Cardiac muscle cell (in vitro differentiated cells and primary cell): ENCODE measurements at places on chromosomes 6 and 20. TPM values are rescaled to one million over a fixed set of nuclear protein-coding genes. Genes with fewer than 3 reads are reported as not detected.

RIPOR3 gene
- 0.91 and 4.8 TPM in 2 replicates for polyA plus RNA-seq

SLC4A11 gene
- polyA plus RNA-seq, result 0.54 TPM in 1 of 2 replicates, not detected in the other

CST2 gene
- not detected in 2 replicates for polyA plus RNA-seq

MATN4 gene
- polyA plus RNA-seq, result not detected in 2 replicates

FOXQ1 gene
- not detected in 2 replicates for polyA plus RNA-seq

HLA-DMB gene
- not detected in 2 replicates for polyA plus RNA-seq

GSTA4 gene
- polyA plus RNA-seq, result 91.1 and 170 TPM in 2 replicates

SEMG1 gene
- not detected in 2 replicates for polyA plus RNA-seq

GRCh38 chr6:27863962-27864905 is 48.0 kb downstream of the OR2B2 start:
- no peak overlapping the region for H3K27ac ChIP-seq
- DNase-seq, result peak; percentile 36
- no peaks in the 10 kb centered on the region for H3K27me3 ChIP-seq
- H3K4me3 ChIP-seq, result no peak overlapping the region
- peaks cover 11% of the 10 kb centered on the region for H3K4me1 ChIP-seq

- no peaks in the 10 kb centered on the region for H3K4me1 ChIP-seq
- no peak for DNase-seq
- no peak overlapping the region for H3K27ac ChIP-seq
- H3K4me3 ChIP-seq, result no peak overlapping the region
These were observed 64.6 kb downstream of the UST start for GRCh38 chr6:148811459-148811858.

- no peaks in the 10 kb centered on the region for H3K36me3 ChIP-seq
- peaks cover 16% of the 10 kb centered on the region for H3K27me3 ChIP-seq
- H3K4me1 ChIP-seq, result no peaks in the 10 kb centered on the region
- no peak overlapping the region for H3K27ac ChIP-seq
These were observed 4.0 kb downstream of the EDN1 start for GRCh38 chr6:12293931-12294807.

- H3K27me3 ChIP-seq, result no peaks in the 10 kb centered on the region
- peaks cover 24% of the 10 kb centered on the region for H3K4me1 ChIP-seq
These were observed 542 bp downstream of the ATP5F1E start for GRCh38 chr20:59031564-59032022.

DNA sequence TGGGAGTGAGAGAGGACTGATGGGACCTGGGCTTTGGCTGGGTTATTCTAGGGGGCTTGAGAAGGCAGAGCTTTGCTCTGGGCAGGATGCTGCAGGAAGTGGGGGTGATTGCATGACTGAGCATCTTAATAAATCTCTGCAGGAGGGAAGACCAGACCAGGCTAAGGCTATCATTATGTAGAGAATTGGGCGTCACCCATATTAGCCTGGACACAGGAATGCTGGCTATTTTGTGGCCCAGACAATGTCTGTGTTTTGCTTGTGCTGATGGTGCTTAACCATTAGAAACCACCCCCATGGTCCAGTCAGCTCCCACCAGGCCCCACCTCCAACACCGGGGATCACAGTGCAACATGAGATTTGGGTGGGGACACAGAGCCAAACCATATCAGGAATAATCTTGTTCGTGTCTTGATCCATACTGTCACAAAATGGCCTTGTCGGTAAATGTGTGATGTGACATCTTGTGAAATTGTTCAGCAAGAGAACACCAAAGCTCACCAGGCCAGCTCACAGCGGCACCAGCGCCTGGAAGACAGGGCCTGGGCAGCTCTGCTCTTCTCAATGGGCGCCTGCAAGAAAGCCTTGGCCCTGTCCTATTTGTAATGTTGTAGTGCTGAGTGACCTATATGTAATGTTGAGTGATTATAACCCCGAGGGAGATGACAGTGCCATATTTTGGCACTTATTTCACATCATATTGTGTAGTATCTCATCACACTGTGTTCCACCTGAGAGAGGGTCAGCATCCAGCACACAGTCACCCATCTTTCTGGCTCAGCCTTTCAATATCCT is 211.8 kb downstream of the QKI start:
- H3K27ac ChIP-seq, result no peak overlapping the region
- H3K4me3 ChIP-seq, result no peak overlapping the region
- no peaks in the 10 kb centered on the region for H3K27me3 ChIP-seq
- no peak for DNase-seq
- H3K36me3 ChIP-seq, result no peaks in the 10 kb centered on the region

DNA sequence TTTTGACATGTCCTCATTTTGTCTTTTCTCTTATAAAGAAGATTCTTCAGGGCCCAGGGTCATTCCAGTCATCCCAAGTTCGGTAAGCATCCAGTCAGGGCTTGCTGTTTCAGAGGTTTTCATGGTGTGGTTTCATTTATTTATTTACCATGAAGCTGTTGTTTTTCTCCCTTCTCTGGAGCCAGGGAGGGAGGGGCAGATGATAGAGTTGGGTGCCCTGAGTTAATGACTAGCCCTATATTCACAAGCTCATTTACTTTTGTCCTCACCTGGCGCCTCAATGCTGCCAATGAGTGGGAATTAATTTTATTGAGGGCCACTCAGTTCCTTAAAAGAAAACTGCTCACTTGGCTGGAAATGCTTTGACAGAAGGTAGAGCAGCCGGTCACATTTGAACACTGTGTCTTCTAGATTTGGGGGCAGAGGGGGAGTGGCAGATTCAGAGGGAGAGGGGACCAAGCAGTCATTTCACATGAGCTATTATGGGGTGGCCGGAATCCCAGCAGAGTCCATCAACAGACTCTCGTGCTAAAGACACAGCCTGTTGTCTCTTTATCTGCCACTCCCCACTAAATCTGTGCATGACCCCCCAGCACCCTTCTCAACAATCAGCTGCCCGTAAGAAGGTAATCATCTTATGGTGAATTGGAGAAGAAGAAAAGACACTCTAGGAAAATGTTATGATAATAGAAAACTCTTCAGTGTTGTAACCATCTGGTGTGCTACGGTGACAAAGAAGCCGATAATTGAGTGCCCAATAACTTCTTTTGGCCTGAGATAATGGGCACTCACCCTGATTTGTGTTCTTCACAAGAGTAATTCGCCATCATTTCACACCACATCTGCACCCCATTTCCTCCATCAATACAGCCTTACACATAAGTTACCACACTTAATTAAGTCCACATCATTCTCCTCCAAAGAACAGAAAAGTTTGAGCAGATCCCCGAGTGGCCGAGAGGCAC is 573.5 kb upstream of the JAG1 start:
- H3K27ac ChIP-seq, result no peak overlapping the region
- no peaks in the 10 kb centered on the region for H3K27me3 ChIP-seq
- no peaks in the 10 kb centered on the region for H3K36me3 ChIP-seq
- peaks cover 12% of the 10 kb centered on the region for H3K4me1 ChIP-seq

DNA sequence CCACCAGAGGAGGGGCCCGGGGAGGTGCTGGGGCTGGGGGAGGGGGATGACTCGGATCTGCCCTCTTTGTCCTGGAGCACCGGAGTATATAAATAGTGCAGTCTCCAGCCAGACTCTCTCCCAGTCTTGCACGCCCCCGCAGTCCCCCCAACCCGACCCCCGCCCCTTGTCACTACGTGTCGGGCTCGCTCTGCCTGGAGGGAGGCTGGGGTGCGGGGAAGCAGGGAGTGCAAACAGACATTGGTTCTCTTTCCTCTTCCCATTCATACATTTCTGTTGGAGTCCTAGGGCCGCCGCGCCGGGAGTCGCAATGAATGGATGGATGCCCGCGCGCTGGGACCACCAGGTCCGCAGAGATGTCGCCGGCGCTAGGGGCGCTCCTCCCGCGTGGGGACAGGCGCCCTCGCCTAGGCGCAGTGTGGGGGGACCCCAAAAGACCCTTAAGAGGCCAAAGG is 179.3 kb downstream of the TBXT start:
- peak; percentile 52 for DNase-seq
- H3K36me3 ChIP-seq, result no peaks in the 10 kb centered on the region
- peaks cover 100% of the 10 kb centered on the region for H3K27me3 ChIP-seq

DNA sequence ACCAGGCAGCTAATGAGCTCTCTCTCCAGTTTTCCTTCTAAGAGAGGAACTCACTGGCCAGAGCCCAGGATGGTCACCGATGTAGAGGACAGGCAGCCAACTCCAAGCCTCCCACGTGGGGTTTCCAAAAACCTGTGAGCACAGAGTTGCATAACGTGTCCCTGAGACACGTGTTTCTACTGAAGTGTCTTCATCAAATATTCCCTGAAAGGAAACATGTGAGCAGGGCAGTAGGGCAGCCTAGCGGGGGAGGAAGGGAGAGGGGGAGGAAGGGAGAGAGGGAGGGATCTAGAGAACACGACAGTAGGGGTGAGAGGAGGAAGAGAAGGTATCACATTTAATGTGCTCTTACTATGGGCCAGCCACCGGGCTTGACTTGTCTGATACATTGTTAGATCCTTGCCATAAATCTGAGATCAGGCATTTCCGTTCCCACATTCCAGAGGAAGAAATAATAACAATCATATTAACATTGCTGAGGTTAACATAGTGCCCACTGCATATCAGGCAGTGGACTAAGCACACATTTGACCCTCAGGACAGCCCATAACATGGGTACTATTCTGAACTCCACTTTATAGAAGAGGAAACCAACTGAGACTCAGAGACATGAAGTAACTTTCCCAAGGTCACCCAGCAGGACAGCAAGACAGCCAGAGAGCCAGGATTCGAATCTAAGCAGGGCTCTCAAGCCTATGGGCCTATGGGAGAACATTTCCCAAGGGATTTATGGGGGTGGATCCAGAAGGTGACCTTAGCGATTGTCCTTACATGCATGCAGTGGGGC is 4.5 kb upstream of the SYS1 start:
- peak overlapping the region; percentile 87 for H3K27ac ChIP-seq
- H3K36me3 ChIP-seq, result no peaks in the 10 kb centered on the region
- peaks cover 20% of the 10 kb centered on the region for H3K4me1 ChIP-seq
- H3K4me3 ChIP-seq, result no peak overlapping the region

DNA sequence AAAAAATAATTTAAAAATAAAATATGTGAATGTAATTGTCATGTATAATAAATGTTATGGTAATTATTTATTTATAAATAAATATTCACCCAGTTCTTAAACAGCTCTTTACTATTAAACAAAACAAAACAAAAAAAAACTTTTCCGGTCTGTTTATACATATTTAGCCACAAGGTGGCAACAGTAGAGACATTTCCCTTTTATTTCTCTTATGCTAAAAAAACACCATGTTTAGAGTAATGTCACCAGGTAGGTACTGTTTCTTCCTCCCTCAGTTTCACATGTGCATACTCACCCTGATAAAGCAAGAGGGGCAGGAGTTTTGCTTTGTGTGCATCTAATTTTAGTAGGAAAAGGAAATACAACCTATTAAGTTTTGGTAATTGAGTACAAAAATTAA is 610.4 kb upstream of the IMPG1 start:
- no peaks in the 10 kb centered on the region for H3K36me3 ChIP-seq
- no peak overlapping the region for H3K4me3 ChIP-seq
- peak; percentile 40 for DNase-seq

DNA sequence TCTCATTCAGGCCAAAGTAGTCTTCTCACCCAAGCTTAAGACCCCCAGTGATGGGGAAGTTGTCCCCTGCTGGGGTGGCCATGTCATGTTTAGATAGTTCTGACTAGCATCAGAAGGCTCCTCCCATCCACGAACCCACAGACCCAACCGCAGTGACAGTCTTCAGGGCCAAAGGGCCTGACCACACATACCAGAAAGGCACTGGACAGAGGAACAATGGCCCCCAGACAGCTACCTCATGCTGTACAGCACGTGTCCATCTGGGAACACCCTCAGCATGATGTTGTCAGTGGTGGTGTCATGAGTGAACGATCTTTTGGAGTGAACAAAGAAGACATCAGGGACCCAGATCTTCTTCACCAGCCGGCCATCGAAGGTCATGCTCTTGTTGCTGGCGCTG is 46.3 kb downstream of the GABRR2 start:
- no peak overlapping the region for H3K27ac ChIP-seq
- peaks cover 2% of the 10 kb centered on the region for H3K4me1 ChIP-seq
- no peaks in the 10 kb centered on the region for H3K27me3 ChIP-seq
- H3K4me3 ChIP-seq, result no peak overlapping the region
- no peak for DNase-seq

DNA sequence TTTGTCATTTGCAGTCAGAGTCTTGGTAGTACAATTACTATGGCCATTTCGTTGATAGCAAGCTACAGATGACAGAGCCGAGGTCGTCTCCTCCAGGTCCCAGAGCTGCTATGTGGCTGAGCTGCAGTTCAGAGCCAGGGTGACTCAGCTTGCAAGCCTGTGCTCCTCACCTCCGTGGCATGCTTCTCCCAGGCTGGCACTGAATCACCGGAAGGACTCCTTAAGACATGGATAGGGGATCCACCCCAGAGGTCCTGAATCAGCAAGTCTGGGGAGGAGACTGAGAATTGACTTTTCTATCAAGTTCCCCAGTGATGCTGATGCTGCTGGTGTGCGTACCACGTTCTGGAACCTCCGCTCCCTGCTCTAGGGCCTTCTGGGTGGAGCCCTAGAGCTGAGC is 291.2 kb downstream of the CDH26 start:
- H3K4me1 ChIP-seq, result no peaks in the 10 kb centered on the region
- H3K27ac ChIP-seq, result no peak overlapping the region
- no peaks in the 10 kb centered on the region for H3K36me3 ChIP-seq
- no peak for DNase-seq
- H3K27me3 ChIP-seq, result no peaks in the 10 kb centered on the region

GRCh38 chr6:148887181-148887580 is 140.4 kb downstream of the UST start:
- no peak overlapping the region for H3K4me3 ChIP-seq
- no peaks in the 10 kb centered on the region for H3K4me1 ChIP-seq
- no peaks in the 10 kb centered on the region for H3K36me3 ChIP-seq
- DNase-seq, result no peak

- no peak overlapping the region for H3K4me3 ChIP-seq
- no peaks in the 10 kb centered on the region for H3K4me1 ChIP-seq
- no peaks in the 10 kb centered on the region for H3K36me3 ChIP-seq
These were observed 184.6 kb downstream of the SMOC2 start for GRCh38 chr6:168625602-168626001.

DNA sequence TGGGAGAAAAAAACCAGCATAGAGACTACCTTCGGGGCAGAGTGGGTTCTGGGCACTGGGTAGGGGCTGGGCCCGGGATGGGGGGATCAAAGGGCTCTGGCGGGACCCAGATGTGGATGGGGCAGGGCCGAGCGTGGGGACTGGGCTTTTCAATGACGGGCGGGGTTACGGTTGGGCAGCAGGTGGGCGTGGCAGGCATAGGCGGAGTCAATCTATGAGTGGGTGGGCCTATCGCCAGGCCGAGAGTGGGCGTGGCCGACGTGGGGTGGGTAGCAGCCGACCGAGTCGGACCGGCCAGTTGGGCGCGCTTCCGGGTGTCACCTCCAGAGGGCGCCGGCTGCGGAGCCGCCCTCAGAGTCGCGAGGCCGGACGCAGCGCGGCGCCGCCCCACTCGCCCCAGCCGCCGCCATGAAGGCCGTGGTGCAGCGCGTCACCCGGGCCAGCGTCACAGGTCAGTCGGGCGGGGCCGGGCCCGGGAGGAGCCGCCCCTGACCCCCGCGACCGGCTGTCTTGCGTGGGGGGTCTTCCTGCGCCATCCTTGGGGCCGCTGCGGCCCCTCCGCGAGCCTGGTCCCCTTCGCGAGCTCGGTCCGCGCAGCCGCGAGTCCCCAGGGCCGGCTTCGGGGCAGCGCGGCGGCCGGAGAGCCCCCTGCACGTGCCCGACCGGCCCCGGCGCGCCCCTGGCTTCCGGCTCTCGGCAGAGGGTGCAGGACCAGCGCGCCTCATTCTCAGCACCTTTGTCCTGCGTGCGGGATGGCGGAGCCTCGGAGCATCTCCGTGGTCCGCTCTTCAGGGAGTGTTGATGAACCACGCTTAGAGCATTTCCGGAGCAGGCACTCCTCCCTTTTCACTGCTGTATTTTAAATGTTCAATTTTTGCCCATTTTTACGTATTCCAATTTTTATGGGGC is at the start of gene DTD1:
Gene DTD1 (plus strand): TSS at position 390 of the 909 bp plus-strand sequence. CDS start 19 bp downstream, at position 409.
- H3K36me3 ChIP-seq, result no peaks in the 10 kb centered on the region
- H3K27me3 ChIP-seq, result no peaks in the 10 kb centered on the region
- peak within 1 kb of the TSS; percentile 93 for H3K4me3 ChIP-seq
- no peak within 1 kb of the TSS for H3K27ac ChIP-seq
- peak; percentile 92 for DNase-seq
